ENCODE measurements at places on chromosomes 11 and 22.

DNA sequence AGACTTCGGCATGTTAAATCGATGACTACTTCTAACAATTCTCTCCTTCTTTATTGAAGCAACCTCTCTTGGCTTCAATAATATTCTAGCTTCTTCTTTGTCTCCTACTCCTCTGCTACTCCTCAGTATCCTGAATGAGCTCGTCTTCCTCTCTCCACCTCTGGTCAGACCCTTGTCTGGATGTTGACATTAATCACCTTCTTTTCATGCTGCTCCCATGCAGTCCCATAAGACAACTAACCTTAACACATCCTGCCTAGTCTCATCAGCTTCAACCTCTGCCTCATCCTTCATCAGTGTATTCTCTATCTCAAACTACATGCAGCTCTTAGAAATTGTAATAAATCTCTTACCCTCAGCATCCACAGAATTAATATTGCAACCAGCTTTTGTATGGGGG is 695.6 kb downstream of the CNTN5 start:
- DNase-seq = no peak

- DNase-seq = no peak
Measured at GRCh38 chr11:76702336-76703128, 32.0 kb upstream of the LRRC32 start.

DNA sequence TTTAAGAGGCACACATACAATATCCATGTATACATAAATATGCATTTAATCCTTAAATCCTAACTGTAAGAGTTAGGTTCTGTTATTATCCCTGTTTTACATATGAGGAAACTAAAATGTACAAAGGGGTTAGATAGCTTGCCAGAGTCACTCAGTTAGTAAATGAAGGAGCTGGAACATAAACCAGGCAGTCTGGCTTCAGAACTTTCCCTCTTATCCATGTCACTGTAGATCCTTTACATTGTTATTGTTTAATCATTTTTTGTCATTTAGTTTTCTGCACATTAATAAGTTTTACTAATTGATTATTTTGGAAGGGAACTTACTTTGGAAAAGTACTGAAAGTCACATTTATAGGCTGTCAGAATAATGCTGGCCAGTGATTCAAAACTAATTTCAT is 282.4 kb downstream of the TMEM135 start:
- no peak for DNase-seq

- no peak for DNase-seq
Measured at GRCh38 chr22:47695176-47695575, 932.7 kb downstream of the TBC1D22A start.

GRCh38 chr11:115652496-115652895 is 148.3 kb upstream of the CADM1 start:
- no peak for DNase-seq

GRCh38 chr11:27213232-27213660 is 149.8 kb downstream of the CCDC34 start:
- no peak for DNase-seq

GRCh38 chr11:58609723-58610122 is 12.7 kb upstream of the CNTF start:
- DNase-seq = no peak
